NCI-H2171 (cell line): ENCODE measurements at places on chromosomes 2 and 18.

GRCh38 chr2:165787334-165787733 lies 6.7 kb downstream of the GALNT3 start:
- DNase-seq = no peak

GRCh38 chr18:58552057-58552461 lies 76.8 kb downstream of the ALPK2 start:
- DNase-seq = no peak

DNA sequence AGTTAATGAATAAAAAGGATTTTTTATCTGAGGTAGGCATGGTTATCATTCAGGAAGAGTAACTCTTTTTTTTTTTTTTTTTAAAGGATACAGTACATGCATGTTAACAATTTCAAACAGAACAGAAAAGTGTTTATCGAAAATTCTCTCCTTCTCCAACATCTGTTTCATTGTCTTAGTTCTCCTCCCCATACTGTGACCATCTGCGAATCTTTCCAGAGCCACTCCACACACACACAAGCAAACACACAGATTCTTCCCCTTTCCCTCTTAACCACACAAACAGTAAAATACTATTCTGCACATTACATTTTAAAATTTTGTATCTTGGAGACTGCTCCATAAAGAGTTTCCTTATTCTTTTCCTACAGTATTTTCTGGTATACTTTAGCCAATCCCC lies 38.0 kb downstream of the NPC1 start:
- no peak for DNase-seq

- DNase-seq = no peak
Observed at GRCh38 chr2:108324531-108325255, 36.0 kb downstream of the SULT1C2 start.

GRCh38 chr2:69518841-69519240 lies 81.6 kb upstream of the NFU1 start:
- DNase-seq = no peak

DNA sequence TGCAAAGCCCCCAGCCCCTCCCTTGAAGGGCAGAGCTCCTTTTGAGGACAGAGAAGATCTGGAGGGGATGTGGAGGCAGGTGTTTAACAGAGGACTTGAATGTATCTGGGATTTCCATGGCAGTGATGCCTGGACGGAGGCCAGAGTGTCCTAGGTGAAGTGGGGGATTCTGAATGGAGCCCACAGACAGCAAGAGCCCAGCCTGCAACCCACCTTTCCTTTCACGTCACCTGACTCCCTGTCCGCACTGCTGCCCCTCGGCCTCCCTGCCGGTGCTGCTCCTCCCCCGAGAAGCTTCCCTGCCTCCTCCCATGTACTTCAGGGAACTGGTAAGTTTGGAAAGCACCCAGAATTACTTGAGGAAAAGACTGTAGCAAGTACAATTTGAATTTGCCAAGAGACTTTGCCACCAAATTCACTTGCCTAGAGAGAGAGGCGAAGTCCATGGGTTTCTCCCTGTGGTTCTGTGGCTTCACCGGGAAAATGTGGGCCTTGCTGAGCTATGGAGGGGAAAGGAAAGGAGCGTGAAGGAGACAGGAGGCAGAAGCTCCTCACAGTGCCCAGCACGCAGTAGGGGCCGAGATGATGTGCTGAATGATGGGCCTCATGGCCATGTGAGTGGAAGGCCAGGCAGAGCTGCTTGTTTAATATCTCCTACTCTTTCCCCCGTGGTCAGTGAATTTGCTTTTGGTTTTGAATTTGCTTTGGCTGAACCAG lies 13.9 kb upstream of the ASPRV1 start:
- no peak for DNase-seq

GRCh38 chr2:176589825-176590440 lies 320.7 kb downstream of the MTX2 start:
- DNase-seq = no peak

- DNase-seq = peak; percentile 42
Observed at GRCh38 chr2:2708575-2709430, 377.7 kb upstream of the MYT1L start.

DNA sequence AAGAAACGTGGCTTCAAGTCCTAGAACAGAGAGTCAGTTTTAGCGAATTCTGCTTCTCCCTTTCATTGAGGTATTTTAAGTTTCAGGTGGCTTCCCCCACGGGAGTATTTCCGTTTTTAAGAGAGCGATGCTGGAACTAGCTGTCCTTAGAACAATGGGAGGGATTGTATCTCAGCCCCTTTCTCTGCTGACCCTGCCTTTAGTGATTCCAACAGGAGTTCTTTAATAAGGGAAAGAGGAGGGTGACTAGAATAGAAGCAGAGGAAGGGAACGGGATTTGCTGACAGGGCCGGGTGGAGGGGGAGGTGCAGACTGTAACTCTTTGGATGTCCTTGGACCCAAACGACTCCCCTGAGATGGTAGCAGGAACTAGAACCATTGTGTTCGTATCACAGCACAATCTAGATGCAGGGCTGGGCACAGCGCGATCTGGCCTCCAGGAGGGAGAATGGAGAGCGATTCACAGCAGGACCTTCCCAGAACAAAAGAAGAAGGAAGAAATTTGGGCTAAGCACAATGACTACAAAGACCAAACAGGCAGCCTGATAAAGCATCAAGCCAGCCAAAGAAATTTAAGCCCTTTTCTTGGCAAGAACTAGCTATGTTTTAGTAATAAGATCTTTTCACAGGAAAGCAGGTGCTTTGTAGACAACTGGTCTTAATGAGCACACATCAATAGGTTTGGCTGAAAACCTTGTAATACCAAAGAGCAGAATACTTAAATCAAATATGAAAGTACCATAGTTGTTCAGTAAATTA lies 15.8 kb upstream of the RTTN start:
- DNase-seq = no peak

DNA sequence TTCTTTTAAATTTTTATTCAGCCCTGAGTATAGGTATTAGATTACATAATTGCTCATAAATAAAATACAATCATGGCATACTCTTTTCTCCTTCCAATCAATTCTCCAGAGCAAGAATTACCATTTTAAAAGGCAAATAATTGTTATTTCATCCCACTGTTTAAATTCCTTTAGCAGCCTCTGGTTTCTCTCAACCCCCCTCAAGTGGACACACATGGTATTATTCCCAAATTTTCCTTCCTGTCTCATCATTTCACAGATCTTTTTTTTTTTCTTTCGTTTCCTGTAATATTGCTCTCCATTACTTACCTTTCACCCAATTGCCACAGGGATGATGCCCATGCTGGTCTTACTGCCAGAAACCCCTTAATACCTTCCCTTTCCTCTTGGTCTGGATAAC lies 385.2 kb downstream of the RIT2 start:
- no peak for DNase-seq

DNA sequence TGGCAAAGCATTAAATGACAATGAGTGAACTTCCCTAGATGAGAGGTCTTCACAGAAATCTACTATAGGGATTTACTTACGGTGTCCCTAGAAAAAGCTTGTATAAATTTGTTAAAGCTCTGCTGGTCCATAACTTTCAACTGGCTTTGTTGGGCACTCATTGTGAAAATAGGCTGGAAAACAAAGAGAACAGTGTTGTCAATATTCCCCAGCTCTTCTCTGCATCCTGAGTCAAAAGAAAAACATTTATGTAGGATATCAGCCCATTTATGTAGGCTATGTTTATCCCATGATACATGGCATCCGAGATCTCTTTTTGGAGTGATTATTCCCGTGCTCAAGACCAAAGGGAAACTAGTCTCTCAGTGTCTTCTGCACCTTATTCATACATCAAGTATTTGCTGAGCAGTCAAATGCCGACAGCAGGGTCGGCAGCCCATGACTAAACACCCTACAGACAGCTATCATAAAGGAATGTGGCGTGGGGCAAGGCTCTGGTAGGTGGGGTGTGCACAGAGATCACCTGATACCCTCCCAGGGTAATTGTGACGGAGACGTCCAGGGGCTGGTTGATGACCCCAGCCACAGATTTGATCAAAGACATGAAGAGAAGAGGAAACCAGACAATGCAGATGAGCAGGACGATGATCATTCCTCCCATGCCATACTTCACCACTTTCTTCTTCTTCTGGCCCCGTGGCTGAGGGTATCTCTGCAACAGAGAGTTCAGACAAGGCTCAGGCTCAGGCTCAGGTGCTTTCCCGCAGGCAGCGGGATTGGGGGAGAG lies 155.9 kb downstream of the NAPG start:
- no peak for DNase-seq

DNA sequence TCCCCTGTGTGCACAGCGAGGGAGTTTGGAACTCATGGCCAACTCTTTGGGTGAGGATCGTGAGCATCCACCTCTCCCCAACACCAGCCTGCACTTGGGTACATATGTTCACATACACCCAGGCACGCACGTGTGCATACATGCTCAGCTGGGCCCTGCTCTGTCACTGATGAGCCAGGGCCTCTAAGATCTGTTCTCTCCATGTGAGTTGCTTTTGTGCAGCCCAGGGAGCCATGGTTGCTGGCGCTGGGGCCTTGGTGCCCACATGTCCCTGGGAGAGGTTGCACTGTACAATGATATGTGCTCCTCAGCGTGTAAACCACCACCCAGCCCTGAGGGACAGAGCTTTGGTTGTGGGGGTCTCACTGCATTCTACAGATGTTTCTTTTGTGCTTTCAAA lies 44.1 kb downstream of the KLHL29 start:
- DNase-seq = no peak

DNA sequence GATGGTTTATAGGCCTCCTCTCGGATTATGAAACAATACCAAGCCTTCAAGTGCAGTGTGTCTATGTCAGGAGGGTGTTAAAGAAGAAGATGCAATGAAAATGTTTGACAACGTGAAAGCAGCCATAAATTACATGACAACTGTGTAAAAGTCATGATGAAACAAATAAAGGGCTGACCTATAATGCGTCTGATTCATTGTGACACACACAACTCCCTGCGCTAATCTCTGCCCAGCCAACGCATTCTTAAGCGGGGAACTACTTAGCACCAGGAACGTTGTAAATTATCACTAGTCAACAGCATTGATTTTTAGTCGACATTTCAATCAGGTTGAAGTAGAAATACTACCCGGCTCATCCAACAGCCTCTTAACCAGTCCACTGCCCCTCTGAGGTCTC lies 26.8 kb downstream of the BCL11A start:
- no peak for DNase-seq

DNA sequence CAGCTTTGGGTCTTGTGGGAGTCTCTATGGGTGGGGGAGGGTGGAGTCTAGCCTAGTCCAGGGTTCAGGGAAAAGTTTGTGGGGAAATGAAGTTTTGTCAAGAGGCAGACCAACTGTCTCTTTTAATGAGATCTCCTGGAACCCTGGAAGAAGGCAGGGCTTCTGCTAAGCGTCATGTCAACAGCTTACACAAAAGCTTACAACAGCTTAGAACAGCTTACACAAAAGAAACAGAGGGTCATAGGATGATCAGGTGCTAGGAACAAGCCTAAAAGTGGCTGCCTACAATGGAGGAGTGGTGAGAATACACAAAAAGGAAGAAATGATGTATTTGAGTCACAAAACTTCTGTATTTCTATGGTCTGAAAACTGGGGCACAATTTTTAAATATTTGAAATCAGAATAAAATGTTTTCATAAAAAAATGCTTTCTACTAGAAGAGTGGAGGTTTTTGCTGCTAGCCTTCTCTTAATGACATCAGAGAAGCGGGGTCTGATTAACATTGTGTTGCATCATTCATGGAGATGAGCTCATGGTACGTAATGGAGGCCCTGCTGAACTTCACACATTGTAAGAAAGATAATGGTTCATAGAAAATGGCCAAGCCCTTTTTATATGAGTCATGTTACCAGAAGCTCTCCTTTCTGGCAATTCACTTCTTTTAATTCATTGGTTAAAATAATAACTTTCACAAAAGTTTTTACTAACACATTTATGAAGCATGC lies 351.0 kb downstream of the PIK3C3 start:
- DNase-seq = no peak

DNA sequence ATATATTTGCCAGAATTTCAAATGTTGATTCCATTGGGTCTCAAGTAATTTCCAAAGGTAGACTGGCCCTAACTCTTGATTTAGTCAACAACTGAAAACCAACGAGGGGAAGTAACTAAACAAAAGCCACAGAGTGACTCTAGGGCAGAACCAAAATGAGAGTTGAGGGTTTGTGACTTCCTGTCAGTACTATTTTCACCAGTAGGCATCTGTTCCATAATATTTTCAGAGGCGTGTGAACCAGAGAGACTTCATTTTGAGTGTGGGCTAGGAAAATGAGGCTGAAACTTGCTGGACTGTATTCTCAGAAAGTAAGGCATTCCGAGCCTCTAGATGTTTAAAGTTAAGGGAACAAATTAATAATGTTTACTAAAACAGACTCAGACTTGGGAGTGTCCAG lies 70.6 kb downstream of the GDF7 start:
- DNase-seq = no peak

DNA sequence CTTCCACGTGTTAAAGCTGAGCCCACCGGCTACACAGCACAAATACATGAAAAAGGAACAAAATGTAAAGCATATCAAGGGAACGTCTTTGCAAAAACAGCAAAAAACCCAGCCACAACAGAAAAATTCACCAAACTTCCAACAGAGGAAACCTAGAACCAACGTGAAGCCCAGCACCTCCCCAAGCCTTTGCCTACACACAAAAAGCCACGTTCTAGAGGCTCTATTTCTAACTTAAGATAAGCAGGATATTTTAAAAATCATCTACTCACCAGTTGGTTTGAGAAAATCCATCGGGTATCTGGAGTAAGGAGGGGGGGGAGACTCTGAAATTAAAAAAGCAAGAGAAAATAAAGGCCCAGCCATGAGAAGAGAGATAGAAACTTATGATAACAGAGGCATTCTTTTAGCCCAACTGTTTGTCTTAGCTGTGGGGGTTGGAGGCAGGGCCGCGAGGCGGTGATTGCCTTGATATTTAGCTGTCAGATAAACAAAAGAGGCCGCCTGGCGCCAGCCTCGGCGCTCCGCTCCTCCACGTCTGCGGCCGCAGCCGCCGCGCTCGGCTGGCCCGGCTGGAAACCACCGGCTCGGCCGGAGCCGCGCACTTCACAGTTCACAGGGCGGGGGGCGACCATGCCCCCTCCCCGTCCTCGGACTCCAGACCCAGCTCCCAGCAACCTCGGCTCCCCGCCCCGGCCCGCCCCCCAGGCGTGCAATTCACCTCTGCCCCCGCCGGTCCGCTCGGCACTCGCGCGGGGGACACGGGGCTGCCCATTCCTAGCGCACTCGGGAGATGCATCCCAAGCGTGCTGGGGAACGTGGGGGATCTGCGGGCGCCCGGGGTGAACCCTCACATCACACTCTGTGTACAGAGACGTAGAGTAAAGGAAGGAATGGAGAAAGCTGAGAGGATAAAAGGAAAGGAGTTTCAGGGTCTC lies 2.4 kb downstream of the SMAD7 start:
- no peak for DNase-seq

DNA sequence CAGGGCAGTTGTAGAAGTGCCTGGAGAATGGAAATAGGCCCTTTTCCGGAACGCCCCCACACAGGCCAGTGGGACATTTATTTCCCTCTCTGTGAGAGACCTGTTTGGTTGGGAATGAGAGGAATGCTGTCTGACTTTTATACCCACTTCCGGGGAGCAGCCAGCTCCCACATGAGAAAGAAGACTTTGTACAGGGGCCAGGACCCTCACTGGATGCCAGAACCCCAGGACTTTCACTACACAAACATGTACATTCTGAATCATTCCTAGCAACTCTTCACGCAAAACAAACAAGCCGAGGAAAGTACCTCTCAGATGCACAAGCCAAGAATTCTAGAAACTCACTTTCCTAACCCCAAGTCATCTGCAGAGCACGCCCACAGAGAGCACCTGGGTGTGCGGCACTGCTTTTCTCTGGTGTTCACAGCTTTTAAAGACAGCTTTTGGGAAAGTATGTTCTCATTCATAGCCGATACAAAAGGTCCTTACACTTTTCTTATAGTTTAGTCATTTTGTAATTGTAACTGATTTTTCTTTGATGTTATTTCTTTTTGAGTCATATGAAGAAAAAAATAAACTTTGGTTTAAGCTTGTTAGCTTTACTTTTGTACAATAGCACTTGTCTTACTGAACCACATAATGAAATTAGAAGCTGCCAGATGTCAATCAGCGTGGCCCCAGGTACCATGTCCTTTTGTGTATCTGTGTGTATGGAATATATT lies 856.1 kb upstream of the ID2 start:
- no peak for DNase-seq
